HFFc6 (cell line): ENCODE measurements at places on chromosomes 5 and 9. TPM values are rescaled to one million over a fixed set of nuclear protein-coding genes. Genes with fewer than 3 reads are reported as not detected.

DNA sequence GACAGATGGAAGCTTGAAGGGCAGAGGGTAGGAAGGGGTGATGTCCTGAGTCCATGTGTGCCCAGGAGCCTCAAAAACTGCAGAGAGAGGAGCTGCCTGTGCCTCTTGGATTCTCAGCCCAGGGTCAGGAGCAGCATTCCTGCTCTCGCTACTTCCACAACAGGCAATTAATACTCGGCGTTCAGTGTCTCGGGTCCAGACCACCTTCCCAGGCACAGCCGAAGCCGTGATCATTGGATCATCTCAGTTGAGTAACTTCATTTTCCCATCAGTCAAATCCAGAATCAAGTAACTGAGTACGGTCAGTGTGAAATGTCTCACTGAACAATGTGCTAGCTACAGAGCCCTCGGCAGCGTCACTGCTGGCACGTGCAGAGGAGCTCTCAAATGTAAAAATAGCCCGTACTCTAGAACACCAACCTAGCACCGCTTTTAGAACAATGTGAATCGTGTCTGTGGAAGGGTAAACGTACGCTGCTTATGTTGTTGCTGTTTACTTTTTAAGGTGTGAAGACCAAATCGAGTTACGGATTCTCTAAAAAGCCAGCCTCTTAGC lies 63.5 kb upstream of the IRX4 start:
- DNase-seq = no peak

DNA sequence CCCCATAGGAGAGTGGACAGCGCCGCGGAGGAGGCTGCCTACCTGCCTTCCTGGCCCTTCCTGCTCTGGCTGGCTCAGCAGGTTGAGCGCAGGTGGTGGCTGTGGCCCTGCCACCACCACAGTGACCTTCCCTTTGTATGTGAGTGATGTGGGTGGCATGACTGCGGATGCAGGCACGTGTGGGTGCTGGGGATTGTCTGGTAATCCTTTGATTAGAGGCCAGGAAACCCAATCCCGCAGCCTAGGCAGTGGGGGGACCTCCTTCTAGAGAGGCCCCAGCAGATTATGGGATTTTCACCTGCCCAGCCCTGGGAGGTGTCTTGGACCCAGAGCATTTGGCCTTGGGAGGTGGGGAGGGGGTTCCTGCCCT lies 16.5 kb downstream of the RXRA start:
- DNase-seq = no peak

DNA sequence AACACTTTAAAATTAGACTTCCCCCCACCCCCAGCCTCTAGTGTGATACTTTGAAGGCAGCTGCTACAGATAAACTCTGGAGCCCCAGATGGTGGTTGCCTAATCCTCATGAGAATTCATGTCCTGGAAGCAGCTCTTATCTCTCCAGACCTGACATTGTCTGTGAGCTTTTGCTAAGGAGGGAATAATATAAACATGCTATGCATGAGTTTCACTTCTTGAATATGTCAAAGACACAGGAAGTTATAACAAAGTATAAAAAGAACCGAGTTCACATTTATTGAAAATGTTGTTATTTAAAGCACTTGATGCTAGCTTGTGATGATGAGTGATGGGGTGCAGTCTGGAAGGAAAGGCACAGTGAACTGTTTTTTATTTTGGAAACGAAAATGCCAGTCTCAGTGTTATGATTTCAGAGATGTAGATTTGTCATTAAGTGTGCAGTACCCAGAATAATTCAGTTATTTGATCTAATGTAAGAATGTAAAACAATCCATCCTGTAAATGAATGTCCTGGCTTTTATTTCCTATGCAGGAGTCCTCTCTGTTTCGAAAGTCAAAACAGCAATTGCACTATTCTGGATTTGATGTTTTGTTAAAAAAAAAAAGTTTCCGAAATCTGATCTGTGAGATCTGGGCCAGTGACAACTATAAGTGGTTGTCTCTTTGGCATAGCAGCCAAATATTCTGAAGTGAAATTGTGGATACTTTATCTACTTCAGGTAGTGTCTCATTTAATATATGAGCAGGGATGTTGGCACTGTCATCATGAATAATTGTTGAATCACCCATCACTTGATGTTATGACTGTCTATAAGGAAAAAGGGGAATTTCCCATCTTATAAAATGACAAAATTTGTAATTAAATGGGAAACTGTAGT lies 77.0 kb downstream of the ZCCHC7 start:
- DNase-seq = no peak

DNA sequence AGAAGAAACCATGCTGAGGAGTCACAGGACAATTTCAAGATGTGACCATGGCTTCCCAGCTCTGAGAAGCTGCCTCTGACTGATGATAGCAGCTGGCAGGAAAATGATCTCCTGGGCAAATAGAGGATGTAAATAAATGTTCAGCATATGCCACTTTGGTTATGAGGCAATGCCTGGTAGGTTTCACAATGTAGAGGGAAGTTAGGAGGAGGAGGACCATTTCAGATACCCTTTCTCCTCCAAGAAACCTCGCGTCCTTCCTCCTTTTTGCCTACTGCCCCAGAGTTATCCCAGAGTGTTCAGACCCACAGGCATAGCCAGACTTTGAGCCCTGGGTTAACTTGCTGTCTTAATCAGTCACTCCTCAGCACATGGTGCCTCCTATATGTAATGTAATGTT lies 541.6 kb upstream of the DAP start:
- no peak for DNase-seq

CDC25C gene
- 3.1 and 8.3 TPM in 2 replicates for total RNA-seq

OGN gene
- not detected in 3 replicates for total RNA-seq

NPR2 gene
- total RNA-seq = 39.7 and 41.9 TPM in 2 replicates
